Transverse colon (tissue), 4 donors: ENCODE measurements at places on chromosomes 6 and 20. TPM values are rescaled to one million over a fixed set of nuclear protein-coding genes. Genes with fewer than 3 reads are reported as not detected.
A peak's percentile ranks its signal among the peaks of the same experiment; 100 is the strongest.

The PFDN4 gene
- 13.8 TPM for total RNA-seq

The NAA20 gene
- total RNA-seq = 26.5 TPM

The THBS2 gene
- total RNA-seq = 25.5 TPM

The ATF6B gene
- 109 TPM for total RNA-seq

GRCh38 chr6:27694547-27694874 lies 217.7 kb downstream of the OR2B2 start:
- H3K4me1 ChIP-seq = no peaks in the 10 kb centered on the region
- peaks cover 10% of the 10 kb centered on the region for H3K27me3 ChIP-seq
- DNase-seq = no peak
- H3K36me3 ChIP-seq = no peaks in the 10 kb centered on the region
- peak overlapping the region; percentile 83 for H3K27ac ChIP-seq

DNA sequence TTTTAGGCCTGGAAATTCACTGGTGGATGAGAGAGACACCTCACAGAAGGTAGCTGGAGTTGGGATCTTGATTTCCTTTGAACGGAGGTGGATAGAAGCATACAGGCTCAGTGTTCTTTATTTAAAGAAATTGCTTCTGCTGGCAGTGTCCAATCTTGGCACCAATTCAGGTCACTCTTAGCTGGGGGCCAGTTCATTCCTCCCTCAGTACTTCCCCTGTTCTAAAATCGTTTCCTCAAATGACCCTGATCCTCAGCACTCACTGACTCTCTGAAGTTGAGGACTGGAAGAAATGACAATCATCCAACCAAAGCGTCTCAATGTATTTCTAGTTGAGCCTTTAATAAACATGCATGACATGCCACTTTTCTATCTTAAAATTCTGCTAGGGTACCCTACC lies 472.5 kb upstream of the BTBD3 start:
- DNase-seq = no peak
- H3K27ac ChIP-seq = no peak overlapping the region
- H3K4me3 ChIP-seq = no peak overlapping the region
- H3K36me3 ChIP-seq = no peaks in the 10 kb centered on the region

- no peak overlapping the region for H3K27ac ChIP-seq
- no peaks in the 10 kb centered on the region for H3K4me1 ChIP-seq
- DNase-seq = no peak
- H3K4me3 ChIP-seq = no peak overlapping the region
These were observed 22.1 kb downstream of the SCP2D1 start for GRCh38 chr20:18835466-18836256.
